Activated T-helper 1 cell treated with anti-CD3 and anti-CD28 coated beads, Interleukin-2, amount 50 U/mL, for 16 hours (primary cell): ENCODE measurements at places on chromosomes 2 and 18.

DNA sequence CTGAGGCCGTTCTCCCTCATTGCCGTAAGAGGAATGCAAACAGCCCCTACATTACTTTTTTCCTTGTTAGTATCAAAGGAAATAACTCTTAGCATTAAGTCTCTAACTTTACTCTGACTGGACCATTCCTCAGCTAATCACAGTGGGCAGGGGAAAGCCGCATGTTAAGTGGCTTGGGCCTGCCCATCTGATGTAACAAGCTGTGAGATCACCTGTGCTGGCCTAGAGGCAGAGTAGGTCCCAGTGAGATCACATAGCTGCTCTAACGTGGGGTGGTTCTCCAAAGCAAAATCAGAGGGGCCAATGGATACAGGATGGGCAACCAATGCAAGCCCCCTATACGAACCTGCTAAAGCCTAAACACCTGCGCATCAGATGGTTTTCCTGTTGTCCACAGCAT lies 5.9 kb upstream of the MOCOS start:
- no peak for DNase-seq

DNA sequence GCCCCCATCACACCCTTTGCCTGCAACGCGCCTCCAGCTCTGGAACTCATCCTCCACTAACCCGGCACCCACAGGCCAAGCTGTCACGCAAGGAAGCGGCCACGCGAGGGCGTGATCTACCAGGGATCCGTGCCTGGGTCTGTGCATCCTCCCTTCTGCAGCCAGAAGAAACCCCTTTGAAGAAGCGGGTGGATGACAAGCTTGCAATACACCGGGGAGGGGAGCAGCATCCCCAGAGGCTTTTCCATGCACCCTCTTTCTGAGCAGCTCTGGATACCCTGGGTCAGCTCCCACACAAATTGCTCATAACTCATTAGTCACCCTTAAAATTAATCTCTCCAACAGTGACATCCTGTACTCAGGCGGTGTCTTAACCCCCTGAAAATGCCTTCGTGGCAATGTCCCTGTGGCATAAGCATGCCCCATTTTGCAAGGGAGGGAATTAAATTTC lies 47.6 kb downstream of the PDCL3 start:
- DNase-seq = peak; percentile 62

GRCh38 chr18:12053289-12053688 lies 40.4 kb upstream of the ANKRD62 start:
- DNase-seq = no peak

DNA sequence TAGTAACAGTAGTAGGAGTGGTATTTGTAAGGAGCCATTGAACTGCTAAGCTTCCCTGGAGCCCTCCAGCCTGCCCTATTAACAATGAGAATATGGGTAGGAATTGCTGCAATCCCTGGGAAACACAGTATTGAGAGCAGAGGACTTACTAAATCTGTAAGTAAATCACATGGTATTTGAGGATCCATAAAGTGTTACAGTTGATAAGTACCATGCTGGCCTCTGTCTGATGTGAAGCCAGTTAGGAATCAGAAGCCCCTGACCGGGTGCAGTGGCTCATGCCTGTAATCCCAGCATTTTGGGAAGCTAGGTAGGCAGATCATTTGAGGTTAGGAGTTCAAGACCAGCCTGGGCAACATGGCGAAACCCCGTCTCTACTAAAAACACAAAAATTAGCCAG lies 224.6 kb downstream of the C1D start:
- no peak for DNase-seq

DNA sequence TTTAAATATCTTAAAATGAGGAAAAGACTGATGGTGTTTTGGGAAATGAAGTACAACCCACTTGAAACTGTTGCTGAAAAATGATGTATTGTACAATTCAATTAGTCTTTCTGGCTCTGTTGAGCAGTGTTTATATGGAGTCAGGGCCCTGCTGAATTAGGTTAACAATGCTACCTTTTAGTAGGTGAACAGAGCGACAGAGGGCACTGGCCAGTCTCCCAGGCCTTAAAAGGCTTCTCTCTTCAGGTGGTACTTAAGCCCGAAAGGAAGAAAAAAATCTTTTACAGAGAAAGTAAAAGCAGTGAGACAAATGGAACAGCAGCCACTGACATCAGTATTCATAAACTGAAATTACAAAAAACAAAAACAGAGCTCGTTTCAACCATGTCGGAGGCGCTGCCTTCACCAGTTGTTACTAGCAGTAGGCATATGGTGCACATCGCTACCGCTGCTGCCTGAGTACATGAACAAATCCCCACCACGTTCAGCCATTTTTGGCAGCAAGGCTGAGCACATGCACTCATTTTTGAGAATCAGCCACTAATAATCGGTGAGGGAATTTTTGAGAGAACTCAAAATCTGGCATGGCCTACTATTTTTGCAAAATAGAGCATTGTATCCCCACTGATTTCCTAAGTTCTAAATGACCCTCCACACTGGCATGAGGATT lies 91.8 kb downstream of the PLEKHM3 start:
- DNase-seq = no peak

GRCh38 chr2:44450806-44451205 lies 89.1 kb downstream of the CAMKMT start:
- no peak for DNase-seq

- DNase-seq = no peak
Observed at GRCh38 chr2:216775043-216775453, 79.7 kb upstream of the IGFBP5 start.

GRCh38 chr2:48209214-48209885 lies 303.1 kb upstream of the FBXO11 start:
- DNase-seq = no peak

GRCh38 chr2:17495590-17495989 lies 22.6 kb downstream of the RAD51AP2 start:
- no peak for DNase-seq

DNA sequence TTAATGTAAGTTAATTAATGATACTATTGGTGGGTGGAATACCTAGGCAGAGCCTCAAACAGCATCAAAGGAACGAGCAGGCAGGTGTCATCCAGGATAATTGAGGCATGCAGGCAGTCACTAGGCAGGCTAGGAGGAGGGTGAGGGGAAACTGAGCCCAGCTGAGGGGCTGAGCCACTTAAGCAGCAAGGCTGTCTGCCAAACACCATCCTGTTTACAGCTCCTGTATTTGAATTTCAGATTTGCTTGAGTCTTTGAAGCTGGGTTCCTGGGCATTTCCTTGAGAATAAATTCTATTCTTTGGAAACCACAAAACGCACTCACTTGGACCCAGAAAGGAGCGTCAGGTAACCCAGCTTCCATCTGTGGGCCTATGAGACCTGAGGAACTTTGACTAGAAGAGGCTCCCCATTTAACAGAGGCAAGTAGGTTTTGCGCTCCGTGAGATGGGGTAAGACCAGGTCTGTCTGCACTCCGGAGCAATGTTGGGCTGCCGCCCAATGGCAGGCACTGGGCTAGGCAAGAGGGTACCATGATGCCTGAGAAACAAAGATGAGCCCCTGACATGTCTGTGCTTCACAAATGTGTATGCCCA lies 2.0 kb downstream of the EDAR start:
- no peak for DNase-seq

DNA sequence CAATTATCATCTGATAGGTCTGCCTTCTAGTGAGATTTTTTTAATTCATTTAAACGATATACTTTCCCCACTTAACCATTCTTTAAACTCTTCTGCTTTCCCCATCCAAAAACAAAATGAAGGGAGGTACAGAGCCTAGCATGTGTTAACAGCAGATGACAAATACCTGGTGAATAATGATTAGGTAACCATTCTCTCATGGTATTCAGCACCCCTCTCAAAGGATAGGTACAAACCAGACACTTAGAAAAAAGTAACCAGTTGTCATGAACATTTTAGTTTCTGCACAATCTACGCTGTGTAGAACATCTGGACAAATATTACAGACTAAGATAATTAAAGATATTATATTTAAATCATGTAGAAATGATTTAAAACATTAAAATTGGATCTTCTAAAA lies 56.3 kb downstream of the DNAH7 start:
- DNase-seq = no peak

- DNase-seq = no peak
Observed at GRCh38 chr18:21911551-21911950, 171.0 kb downstream of the MIB1 start.

GRCh38 chr18:50424877-50425690 lies 50.2 kb downstream of the SKA1 start:
- DNase-seq = no peak

GRCh38 chr2:152055366-152056108 lies 43.3 kb downstream of the CACNB4 start:
- no peak for DNase-seq

- no peak for DNase-seq
Observed at GRCh38 chr2:90645-91312, 44.5 kb upstream of the FAM110C start.

DNA sequence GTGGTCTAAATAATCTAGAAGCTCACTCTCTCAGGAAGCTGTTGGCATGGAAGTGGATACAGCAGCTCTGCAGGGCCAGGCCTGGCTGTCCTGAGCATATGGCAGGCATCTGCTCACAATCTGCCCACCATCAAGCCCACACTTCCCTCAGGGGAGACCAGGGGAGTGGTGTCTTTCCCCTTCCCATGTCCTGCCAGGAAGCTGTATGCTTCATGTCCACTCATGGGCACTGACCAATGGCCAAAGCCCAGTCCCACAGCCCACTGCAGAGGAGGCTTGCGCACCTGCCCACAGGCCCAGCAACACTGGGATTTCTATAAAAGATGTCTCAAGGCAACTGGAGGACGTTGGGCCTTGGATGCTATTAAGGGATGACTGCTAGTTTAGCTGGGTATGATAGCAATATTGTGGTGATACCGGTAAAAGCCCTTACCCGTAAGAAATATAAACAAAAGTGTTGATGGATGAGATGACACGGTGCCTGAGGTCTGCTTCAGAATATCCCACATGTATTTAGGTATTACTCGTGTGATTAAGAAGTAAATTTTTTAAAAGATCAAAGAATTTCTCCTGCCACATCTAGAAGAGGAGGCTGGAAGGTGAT lies 106.7 kb upstream of the CTDP1 start:
- DNase-seq = no peak

GRCh38 chr2:60957643-60958042 lies 59.9 kb upstream of the PEX13 start:
- DNase-seq = no peak

DNA sequence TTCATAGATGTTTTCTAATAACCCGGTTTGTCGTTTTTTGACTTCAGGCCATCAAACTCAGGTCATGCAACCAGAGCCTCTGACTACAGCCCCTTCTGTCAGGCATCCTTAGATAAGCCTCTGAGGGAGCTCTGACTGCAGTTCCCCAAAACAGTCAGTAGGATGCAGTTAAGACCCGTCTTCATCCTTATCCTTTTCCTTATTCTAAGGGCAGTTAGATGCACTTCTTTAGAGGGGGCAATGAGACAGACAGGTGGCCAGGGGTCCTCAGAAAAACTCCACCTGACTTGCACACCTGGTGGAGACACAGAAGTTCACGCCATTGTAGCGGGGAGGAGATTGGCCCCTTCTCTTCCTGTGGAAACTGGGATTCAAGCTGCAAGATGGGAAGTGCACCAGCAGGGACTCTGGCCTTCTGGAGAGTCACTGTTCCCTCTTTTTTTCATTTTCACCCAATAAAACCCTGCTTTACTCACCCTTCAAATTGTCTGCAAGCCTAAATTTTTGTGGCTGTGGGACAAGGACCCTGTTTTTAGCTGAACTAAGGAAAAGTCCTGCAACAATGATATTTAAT lies 104.8 kb upstream of the TFPI start:
- DNase-seq = no peak

GRCh38 chr2:19352946-19353720 lies 5.3 kb downstream of the OSR1 start:
- DNase-seq = no peak

GRCh38 chr2:179449010-179449409 lies 184.4 kb upstream of the SESTD1 start:
- DNase-seq = no peak

DNA sequence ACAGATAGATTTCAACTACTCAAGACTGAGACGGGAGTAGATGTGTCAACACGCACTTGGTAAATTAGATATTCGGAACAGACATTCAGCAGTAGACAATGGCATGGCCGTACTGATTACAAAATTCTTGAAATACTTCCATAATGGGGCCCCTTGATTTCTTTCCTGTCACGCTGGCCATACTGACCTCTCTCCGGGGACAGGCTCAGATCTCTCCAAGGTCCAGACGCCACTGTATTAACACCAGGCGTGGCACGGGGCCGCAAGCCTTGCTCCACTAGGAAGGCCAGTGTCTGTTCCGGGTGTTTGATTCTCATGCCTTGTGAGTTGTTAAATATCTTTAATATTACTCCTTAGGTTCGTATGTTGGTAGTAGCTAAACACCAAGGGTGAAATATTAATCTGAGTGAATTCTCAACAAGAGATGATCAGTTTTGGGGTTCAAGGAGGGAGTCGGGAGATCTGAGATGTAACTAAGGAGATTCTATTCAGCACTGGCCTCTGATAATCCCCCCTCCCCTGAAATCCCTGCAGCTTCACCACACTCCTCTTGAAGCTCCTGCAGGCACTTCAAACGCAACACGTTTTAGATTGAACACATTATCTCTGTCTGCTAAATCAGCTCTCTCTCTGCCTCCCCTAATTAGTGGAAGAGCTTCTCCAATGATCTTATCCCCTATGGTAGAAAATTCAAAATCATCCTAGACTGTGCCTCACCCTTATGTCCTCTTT lies 2.2 kb upstream of the EHD3 start:
- no peak for DNase-seq

- DNase-seq = no peak
Observed at GRCh38 chr18:4293337-4293736, 161.8 kb downstream of the DLGAP1 start.

DNA sequence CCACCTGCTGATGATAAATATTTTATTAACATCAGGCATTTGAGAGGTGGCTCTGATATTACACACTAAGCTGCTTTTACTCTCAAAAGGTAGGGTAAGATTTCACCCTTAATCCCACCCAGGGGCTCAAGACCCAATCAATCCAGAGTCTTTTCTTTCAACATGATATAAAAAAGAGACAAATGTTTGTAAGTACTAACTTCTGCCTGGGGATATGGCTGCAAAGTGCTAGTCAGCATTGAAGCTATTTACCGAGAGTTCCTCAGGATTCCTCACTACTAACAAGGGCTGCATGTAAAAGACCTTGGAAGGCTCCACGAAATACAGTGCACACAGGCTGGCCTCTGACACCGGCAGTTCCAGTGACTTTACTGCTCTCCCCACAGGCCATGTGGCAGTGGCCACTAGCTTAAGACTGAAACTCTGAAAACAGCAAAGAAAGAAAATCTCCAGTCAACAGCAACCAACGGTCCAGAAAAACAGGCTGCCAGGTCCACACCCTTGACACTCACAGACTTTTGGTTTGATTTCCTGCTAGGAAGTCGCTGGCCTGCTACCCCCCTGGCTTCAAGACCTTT lies 11.2 kb downstream of the MREG start:
- no peak for DNase-seq

- no peak for DNase-seq
Observed at GRCh38 chr2:32788114-32788513, 158.6 kb upstream of the LTBP1 start.

GRCh38 chr2:226799211-226799975 lies at the start of gene IRS1:
IRS1 (minus strand) TSS chr2:226799820; CDS start chr2:226798738, 1,082 bp downstream.
- peak; percentile 38 for DNase-seq

DNA sequence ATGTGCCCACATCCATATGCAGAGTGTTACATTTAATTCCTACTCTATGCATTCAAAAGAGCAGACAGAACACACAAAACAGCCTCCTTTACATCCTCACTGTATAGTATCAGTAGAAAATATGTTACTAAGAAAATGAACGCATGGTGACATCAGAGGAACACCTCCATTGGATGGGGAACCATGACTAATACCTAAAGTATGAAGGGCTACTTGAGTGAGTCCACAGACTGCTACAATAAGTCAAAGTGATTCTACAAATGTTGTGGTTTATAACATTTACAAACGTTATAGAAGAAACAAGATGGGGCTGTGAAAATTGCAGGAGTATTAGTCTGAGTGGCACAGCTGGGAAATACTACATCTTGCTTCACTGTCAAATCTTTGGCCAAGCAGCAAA lies 1830.9 kb upstream of the PIK3C3 start:
- DNase-seq = no peak
